Hepatic stellate cell (primary cell): ENCODE measurements at places on chromosomes 12 and 14.

DNA sequence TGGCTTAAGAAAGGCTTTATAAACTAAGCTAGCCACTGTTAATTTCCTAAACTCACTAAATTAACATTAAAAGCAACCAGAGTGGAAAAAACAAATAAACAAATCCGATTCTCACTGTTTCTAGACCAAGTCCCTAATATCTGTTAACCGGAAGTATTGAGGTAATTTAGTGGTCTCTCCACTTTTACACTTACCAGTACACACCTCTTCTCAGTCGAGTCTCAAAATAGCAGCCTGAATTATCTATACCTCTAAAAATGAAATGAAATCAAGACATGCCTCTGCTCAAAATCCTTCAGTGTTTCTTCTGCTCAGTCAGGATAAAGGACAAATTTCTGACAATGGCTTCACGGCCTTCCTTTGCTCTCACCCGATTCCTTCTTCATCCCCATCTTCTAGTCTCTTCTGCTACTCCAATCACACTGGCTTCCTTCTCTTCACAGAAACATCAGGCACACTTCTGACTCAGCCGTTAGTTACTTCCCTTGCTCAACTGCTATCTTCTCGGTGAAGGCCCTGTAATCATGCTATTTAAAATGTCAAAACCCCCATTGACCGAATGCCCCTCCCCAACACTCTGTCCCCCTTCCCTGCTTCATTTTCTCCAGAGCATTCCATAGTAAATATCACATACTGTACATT, 161.3 kb downstream of the KITLG start:
- DNase-seq, result no peak

- no peak for DNase-seq
Measured at GRCh38 chr12:69150796-69151127, 88.6 kb upstream of the CPSF6 start.

DNA sequence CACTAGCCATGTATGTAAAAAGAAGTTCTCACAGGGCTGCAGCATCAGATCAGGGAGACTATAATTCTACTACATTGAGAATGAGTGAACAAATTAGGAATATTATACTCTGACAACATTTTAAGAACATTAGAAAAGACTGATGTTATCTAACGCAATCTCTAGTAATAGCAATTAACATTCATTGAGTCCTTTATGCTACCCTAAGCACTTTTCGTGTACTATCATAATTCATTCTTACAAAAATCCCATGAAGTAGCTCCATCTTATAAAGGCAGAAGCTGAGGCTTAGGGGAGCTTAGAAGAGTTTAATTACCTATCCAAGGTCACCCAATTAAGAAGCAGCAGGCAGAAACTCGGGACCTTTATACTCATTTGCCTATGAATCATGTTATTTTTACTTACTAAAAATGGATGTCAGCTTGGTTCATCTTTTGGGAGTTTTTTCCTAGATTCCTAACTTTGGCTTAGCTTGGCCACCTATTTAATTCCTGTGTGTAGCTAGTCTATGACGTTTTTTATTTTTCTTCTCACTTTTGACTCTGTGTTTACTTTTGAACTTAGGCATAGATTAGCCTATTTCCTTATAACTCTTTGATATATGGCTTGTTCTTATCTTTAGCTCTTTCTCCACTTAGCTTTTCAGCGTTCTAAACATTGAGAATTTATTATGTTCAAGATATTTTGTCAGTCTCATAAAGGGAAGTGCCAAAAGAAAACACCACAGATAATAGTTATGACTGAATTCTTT, 333.5 kb upstream of the DCN start:
- no peak for DNase-seq

- no peak for DNase-seq
Measured at GRCh38 chr14:59511916-59512575, 27.7 kb downstream of the JKAMP start.

DNA sequence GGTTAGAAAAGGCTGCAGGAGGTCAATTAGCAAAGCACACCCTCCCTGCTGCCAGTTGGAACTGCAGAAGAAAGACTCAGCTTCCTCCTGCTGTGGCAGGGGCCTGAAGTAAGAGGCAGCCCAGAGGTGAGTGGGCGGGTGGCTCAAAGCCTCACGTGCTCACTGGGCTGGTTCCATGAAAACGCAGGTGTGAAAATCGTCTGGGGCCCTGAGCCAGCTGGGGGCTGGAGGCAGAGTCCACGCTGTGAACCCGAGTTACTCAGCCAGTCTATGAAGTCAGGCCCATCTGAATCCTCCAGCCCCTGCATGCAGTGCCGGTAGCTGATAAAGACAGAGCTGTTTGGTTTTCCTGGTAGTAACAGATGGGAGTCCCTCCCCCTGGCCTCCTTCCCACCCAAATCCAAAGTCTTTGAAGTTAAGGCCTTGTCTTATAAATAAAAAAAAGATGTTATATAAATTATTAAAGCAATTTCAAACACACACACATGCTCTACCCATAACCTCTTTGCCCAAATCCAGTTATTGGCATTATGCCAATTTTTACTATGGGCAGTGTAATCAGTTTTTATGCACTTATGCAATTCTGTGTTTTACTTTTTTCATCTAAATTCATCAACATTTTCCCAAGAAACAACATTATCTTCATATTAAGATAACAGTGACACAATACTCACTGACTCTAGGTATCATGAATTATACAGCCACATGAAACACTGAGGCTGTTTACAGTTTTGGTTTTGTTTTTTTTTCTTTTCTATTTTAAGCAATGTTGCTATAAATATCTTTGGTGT, 57.9 kb upstream of the PNMA1 start:
- no peak for DNase-seq

DNA sequence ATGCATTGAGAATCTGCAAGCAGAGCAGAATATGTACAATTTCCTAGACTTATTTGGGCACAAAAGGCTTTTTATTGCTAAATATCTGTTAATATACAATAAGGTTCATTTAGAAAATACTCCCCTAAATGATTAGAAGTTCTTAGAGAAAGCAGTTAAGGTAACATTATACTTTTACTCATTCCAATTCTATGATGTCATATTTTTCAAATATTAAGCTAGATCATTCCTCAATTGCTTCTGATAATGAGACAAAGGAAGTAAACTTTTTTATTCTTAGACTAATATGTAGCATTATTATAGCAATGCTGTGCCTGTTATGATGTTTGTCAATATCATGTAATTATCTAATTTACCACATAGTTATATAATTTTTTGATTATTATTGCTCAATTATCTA, 447.0 kb downstream of the SLC16A7 start:
- no peak for DNase-seq

- no peak for DNase-seq
Measured at GRCh38 chr14:20331053-20331613, 1.9 kb downstream of the CCNB1IP1 start.
